ENCODE measurements at places on chromosomes 11 and 22.

GRCh38 chr11:23455321-23455891 lies 595.1 kb upstream of the CCDC179 start:
- no peak for DNase-seq

- DNase-seq: peak; percentile 53
Observed at GRCh38 chr11:33449798-33450197, 192.6 kb downstream of the HIPK3 start.

GRCh38 chr11:19316434-19316833 lies 75.7 kb upstream of the E2F8 start:
- no peak for DNase-seq

- no peak for DNase-seq
Observed at GRCh38 chr22:30243661-30244060, 2.9 kb downstream of the LIF start.

DNA sequence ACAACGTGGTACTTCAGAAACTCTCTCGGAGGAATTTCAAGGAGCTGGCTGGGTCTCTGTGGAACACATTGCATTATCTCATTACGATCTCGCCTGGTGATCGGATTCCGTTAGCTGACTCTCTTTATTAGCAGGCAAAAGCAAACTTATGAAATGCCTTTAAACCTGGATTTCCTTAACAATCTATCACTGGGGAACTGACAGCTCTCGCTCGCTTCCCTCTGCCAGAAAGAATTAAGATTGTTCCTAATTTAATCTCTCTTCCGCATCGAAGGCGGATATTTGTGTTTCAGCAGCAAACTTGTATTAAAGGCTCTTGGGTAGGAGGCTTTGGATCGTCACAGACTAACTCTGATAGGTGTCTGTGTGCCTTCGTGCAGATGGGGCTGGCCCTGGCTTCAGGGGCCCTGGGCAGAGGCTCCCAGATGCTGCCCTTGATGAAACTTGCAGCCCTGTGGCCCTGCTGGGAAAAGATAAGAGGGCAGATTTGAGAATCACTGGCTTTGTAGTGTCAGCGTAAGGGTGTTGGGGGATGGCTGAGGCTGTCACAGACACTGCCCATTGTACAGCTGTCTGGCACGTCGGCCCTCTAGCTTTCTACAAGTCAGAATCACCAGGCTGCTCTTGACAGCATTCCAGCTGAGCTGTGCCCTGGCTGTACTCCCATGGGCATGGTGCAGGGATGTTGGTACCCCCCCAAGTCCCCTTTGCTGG lies 162.2 kb upstream of the NECTIN1 start:
- DNase-seq: no peak

- DNase-seq: no peak
Observed at GRCh38 chr11:11351042-11351586, 1.9 kb downstream of the CSNK2A3 start.

DNA sequence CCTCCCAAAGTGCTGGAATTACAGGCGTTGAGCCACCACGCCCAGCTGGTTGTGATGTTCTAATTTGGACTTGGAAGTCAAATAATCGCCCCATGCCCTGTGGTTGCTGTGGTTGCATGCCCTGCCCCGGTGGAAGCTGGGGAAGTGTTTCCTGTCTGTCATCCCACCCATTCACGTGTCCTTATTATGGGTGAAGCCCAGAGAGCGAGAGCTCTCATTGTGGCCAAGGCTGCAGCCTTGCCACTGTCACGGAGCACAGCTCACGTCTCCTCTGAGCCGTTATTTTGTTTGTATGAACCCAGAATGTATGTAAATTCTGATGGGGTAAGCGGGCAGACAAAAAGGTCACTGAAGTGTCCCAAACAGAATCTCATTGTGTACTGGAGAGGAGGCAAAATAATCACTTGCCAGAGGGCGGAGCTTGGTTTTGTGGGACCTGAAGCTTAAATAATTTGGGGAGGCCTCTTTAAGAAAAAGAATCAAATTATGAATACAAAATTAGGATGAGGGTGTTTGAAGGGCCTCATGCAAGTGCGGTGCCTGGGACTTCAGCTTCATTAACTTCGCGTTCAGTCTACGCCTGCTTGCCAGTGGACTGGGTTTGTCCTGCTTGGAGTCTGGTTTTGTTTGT lies 25.8 kb upstream of the TREH start:
- DNase-seq: no peak

GRCh38 chr11:77471558-77472193 lies 2.2 kb downstream of the PAK1 start:
- no peak for DNase-seq

GRCh38 chr11:128619540-128620308 lies 32.4 kb upstream of the ETS1 start:
- DNase-seq: no peak

GRCh38 chr11:64619811-64620380 lies 28.9 kb downstream of the SLC22A12 start:
- DNase-seq: peak; percentile 81

DNA sequence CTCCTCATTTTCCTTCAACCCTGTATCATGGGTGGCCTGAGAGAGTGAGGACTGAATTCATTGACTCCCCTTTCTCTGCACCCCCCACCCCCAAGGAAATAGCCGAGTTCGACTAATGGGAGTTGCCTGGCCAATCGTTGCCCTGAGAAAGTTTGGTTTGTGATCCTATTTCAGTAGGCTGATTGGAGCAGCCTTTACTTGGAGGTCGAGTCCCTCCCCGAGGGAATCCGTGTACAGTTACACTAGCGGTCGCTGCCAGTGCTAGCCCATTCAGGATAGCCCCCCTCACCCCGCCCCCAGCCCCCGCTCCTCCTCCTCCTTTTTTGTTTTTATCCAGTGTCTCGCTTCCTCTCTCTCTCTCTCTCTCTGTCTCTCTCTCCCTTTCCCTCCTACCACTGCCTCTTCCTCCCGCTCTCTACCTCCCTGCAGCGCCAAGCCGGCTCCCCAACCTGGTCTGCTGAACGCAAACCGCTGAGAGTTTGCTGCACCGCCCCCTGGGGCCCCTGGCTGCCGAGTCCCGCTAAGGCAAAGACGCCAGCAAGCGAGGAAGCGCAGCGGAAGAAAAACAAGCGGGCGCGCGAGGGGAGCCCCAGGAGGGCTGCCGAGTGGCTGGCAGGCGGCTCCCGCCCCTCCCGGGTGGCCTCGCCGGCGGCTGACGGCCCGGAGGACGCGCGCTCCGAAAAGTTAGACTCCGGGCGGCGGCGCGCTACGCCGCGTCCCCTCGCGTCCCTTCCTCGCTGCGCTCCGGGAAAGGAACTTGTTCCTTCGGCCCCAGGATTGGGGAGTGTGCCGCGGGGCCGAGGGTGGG lies at the start of gene GRAMD1B:
GRAMD1B (plus strand) TSS at position 357 of the 808 bp plus-strand sequence. CDS start 524 bp downstream, outside the sequence.
- peak; percentile 72 for DNase-seq

GRCh38 chr11:7592711-7593110 lies 78.9 kb downstream of the PPFIBP2 start:
- DNase-seq: peak; percentile 56

- DNase-seq: peak; percentile 54
Observed at GRCh38 chr11:59216641-59217564, 4.2 kb upstream of the MPEG1 start.

DNA sequence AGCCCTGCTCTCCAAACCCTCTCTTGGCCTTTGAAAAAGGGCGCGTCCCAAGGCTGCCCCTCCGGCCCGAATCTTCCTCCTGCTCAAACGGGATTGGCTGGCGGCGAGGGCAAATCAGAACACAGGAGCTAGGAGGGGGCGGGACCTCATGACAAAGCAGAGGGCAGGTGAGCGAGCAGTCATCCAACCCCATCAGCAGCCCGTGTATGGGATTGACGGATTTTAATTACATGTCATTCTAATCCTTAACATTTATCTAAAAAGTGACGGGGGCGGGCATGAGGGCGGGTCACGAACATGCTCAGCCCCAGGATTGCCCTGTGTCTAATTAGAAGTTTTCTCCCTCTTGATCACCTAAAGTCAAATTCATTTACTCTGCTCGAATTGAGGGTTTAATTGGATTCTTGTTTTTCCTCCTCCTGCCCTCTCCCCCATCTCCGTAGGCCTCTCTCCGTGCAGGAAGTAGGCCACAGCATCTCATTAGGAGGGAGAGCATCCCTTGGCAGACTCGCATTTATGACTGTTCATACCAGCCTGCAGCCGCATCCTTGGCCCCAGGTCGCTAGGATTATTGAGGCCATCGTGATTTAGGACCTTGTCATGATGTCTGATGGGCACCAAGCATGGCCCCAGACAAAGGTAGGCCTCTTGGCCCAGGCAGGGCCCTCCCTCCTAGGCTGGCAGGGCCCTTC lies 147.1 kb downstream of the CHST1 start:
- no peak for DNase-seq

- no peak for DNase-seq
Observed at GRCh38 chr11:120859552-120860295, 164.2 kb upstream of the TBCEL start.

- DNase-seq: no peak
Observed at GRCh38 chr11:44127130-44127529, 31.7 kb downstream of the EXT2 start.

- no peak for DNase-seq
Observed at GRCh38 chr11:82843057-82843795, 57.0 kb downstream of the PRCP start.

DNA sequence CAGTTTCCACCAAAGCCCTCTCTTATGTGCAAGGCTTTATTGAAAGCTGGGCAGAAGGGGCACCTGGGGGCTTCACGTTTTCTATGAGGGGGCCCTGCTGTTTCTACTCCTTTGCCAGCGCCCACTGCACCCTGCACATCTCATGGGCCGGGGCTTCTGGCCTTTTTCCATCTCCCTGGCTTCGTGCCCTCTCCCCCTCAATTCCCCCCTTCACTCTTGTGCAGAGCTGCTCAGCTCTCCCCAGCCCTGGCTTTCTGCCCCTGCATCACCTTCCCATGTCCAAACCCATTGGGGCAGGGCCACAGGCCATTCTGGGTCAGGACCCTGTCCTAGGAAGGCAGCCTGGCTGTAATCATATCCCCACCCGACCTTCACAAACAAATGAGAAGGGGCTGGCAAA lies 36.5 kb downstream of the MCM5 start:
- no peak for DNase-seq

GRCh38 chr11:83793310-83793709 lies 507.1 kb upstream of the CCDC90B start:
- no peak for DNase-seq

DNA sequence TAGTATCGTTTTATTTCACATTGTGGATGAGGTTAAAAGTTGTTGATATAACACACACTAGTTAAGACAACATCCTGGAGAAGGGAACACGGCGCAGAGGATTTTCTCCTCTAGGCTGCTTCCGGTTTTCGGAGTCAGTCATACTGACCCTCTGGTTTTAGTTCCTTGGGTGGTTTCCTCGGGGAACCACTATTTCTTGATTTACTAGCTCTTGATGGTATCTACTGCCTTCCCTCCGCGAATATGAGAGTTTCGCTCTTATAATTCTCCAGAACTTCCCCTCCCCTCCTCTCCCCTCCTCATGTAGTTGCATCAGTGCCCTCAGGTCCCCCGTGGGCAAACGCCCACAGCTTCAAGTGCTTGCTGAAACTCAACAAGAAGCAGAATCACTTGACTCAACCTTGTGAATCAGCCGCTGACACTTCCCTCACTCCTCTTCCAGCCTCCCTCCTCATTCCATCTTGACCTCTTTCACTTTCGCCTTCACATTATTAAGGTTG lies 15.9 kb upstream of the APOBEC3A start:
- no peak for DNase-seq

DNA sequence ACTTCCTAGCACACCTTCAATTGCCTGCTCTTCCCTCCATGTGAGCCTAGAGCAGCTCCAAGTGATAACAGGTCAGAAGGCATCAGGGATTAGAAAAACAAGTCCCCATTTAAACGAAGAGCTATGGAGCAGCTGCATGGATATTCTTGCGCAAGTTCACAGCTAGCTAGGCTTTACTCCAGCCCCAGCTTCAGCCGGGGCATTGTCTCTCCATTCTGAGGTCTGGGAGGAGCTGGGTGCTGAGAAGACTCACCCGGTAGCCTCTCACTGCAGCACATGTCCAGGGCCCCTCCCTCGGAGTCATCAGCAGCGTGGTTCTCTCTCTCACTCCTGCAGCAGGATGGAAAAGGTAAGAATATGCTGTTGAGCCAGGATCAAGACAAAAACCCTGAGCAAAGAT lies 26.0 kb downstream of the PTPN5 start:
- peak; percentile 10 for DNase-seq

DNA sequence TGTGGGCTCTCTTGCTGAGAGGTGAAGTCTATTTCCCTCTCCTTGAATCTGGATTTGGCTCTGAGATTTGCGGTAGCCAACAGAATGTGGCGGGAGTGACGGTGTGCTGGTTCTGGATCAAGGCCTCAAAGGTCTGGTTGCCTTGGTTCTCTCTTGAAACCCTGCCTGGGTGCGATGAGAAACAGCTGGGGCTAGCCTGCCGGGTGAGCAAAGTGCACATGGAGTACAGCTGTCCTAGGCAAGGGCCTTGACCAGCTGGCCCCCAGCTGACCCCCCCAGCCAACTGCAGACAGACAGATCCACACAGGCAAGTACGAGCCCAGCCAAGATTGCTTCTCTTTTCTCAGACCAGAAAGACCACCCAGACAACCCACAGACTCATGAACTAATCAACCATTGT lies 10.8 kb downstream of the SUN2 start:
- no peak for DNase-seq

DNA sequence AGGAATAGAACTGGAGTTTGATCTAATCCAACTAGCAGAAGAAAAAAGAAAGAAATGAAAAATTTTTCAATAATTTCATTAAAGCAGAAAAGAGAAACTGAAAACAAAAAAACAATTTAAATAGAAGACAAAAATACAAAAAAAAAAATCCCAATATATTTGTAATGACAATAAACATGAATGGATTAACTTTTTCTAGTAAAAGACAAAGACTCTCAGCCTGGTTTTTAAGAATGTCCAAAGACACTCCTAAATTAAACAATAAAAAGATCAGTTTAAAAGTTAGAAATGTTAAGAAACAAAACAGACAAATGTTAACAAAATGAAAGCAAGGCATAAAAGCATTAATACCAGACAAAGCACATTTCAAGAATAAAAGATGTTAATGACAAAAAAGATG lies 50.3 kb upstream of the ME3 start:
- no peak for DNase-seq

All from iris pigment epithelial cell (primary cell).